Keratinocyte (primary cell): ENCODE measurements at places on chromosomes 5 and 9.

- DNase-seq: no peak
These were observed 582.6 kb downstream of the NR2F1-AS1 start for GRCh38 chr5:92998456-92998855.

- no peak for DNase-seq
These were observed 93.1 kb downstream of the NUDT12 start for GRCh38 chr5:103469288-103470040.

DNA sequence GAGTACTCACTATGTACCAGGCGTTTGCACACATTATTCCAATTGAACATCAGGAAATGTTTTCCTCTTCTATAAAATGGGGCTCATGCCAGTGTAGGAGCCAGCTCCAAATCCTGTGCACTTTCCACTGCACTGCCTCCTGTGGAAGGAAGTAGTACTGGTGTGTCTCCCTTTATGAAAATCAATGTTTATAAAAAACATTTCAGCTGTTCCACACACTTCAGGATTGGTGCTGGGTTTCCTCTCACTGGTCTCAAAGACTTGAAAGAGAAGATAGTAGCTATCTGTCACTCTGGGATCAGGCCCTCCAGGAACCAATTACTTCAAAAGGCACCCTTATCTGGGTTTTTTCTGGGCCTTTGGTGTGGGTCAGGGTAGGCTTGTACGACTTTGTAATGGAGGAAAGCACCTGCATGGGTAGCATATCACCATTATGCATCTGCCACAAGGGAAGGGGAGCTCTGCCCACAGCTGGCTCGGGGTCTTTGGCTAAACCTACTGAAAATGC, 32.5 kb downstream of the RAB14 start:
- no peak for DNase-seq

DNA sequence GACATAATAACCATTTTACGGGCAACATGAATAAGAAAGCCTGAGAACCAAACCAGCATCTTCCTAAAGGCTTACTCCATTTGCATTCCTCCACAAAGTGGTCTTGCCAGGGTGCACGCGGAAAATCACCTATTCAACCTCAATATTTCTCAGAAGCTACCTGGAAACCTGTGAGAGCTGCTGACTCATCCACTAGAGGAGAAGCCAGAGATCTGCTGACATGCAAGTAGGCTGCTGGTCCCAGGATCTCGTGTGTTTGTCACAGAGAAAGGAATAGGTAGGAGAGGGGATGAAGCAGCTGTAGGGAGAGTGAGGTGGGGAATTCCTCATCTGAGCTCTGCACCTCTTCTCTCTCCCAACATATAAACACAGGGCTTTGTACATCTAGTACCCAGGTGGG, 138.1 kb downstream of the ADAMTS12 start:
- no peak for DNase-seq

DNA sequence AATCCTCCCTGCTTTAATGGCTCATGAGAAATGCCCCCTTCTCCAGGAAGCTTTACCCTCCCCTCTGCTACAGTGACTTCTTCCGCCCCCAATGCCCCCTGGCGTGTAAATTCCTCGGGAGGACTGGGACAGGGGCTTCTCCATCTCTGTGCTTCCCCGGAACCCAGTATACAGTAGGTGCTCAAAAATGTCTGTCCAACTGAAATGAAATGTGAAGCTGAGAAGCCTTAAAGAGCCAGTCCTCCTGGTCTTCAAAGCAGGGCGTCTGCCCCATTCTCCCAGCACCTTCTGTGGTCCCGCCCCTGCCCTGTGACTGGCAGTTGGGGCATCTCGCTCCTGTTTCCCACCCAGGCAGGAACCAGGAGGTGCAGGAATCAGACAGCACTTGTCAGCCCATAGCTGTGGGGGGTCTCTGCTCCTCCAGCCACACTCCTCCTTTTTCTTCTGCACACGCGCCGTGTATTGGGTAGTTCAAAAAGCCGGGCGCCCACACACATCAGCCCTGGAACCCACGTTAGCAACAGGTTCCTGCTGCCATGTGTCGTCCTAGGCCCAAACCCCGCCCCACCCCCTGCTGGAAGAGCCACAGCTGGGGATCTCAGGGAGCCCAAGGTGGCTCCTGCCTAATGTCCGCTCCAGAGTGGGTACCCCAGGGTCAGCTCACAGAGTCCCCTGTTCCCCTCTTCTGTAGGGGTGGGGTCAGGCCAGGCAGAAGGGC, 16.0 kb downstream of the FIBCD1 start:
- no peak for DNase-seq

DNA sequence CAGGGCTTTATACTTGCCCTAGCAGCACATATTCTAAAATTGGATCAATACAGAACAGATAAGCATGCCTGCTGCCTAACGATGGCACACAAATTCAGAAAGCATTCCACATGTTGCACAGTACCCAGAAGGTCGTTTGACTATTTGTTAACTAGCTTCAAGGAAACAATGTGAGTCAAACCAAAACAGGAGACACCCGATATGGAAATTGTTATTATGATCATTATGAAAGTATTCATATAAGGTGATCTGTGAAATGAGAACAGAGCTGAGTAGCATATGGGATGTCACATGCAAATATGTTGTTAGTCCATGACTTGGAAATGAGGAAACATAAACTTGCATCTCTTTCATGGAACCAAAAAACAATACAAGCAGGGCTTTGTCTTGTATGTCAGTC, 56.3 kb upstream of the BICD2 start:
- no peak for DNase-seq

DNA sequence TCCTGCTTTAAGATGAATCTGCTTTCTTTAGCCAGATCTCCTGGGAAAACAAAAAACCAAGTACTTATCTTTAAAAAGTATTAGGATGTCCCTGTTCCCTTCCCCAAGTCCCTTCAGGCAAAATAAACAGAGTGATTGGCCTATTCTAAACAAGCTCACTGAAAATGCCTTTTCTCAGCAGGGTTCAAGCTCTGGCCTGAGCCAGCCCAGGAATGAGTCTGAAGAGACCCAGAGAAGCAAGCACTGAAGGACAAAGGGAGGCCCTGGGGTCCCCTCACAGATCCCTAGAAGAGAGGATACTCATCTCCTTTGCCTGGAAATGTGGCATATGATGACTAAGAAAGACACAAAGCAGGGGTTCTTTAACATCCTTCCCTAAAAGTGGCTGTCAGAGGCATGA, 66.8 kb upstream of the MAP1B start:
- no peak for DNase-seq

GRCh38 chr9:8456344-8456743, 656.8 kb upstream of the DMAC1 start:
- DNase-seq: no peak

- no peak for DNase-seq
These were observed 700.7 kb downstream of the TAF11L14 start for GRCh38 chr5:18334949-18335348.

GRCh38 chr9:36091026-36091953, 45.2 kb upstream of the GLIPR2 start:
- DNase-seq: no peak

DNA sequence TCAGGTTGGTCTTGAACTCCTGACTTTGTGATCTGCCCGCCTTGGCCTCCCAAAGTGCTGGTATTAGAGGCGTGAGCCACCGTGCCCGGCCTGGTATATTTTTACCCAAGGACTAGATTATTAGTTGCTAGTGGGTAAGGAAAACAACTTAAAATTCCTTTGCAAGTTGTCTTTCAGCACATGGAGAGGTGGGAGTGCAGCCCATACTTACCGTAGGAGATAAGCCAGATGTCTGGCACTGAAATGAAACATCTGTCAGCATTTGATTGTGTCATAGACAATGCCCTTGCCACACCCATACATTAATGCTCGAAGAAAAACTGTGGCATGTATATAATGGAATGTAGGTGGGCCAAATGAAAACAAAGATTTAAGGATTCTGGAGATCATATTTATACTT, 36.6 kb upstream of the ANKH start:
- no peak for DNase-seq

DNA sequence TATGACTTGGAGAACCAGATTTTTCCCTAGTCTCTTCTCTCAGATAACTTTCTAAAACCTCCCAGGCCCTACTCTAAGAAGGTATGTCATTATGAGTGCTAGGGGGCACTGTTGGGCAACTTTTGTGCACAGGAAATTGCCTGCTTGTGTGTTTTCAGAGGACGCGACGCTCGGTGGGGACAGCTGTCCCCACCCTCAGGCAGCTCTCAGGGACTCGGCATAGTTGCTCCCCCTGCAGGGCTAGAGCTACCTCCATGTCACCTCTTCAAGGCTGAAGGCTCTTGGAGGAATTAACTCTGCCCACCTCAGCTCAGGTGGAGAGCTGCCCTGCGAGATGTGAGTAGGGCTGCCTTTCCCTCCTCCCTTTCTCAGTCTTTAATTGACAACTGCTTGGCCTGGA, 10.2 kb upstream of the TIFAB start:
- no peak for DNase-seq

DNA sequence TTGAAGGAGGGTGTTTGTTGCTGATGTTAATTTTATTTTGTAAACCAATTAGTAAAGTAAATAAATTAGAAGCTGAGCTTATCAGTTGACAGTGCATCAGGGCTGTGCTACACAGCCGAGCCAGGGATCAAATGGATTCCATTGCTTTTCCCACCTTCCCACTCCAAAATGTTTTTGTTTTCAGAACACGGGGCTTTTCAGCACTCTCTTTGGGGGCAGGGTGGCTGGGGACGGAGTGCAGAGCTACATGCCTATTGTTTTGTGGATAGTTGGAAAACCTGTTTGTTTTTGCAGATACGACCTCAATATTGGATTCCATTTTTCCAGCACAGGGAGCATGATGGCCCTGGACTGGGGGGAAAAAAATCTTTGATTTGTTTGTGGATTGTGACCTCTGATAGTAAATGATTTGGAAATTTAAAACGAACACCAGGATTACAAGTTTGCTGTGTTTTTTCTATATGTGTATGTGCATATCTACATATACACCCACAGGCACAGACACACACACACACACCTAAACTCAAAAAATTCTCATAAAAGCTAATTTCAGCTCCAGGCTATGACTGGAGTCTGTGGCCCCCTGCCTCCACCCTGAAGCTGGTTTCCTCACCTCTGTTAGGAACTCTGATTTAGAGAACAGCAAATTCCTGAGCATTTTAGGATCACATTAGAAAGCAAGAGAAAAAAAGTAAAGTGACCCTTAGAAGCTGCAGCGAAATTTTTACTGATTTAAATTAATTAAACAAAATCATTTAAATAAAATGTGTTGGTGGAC, 371.7 kb upstream of the IRX2 start:
- DNase-seq: no peak

DNA sequence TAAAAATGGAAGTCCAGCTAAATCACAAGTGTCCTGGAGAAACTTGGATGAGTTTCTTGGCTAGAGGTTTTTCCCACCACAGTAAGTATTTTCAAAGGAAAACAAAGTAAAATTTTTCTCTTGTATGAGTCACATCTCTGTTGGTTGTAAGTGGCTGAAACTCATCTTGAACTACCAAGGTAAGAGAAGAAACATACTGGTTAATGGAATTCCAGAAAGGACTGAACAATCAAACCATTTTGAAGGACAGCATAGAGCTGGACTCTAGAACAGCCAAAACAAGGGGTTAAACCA, 102.8 kb upstream of the CDKN2B start:
- DNase-seq: no peak

GRCh38 chr5:135478938-135479337, 26.8 kb upstream of the TIFAB start:
- no peak for DNase-seq

DNA sequence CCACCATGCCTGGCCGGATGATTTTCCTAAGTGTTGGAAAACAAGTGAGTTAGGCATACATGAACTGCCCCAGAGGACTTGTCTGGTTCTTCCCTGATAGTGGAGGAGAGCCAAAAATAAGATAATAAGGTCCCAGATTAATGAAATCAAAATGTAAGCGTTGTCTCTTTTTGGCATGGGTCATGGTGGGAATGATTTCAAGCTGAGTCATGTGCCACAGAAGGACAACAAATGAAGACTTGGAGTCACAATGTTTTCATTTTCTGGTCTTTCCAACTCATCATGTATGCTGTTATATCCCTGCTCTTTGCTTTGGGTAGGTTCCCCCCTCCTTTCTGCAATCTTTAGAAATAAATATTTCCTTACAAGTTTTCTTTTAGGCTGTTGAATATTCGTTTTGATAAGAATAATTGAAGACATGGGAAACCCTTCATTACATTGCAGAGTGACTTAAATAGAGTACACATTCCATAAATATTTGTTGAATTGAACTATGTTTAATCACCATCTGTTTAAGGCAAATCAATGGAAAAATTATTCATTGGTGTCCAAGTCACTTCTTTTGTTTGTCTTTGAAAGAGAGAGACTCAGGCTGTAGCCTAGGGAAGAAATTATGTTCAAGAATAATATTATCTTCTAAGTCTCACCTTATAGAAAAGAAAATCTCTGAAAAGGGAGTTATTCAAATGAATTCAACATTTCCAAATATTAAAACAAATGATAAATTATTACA, 196.3 kb downstream of the CSNK1G3 start:
- no peak for DNase-seq

- DNase-seq: no peak
These were observed 190.1 kb upstream of the MEF2C start for GRCh38 chr5:89072842-89073672.

- no peak for DNase-seq
These were observed 6.5 kb downstream of the PPP6C start for GRCh38 chr9:125183054-125183453.

DNA sequence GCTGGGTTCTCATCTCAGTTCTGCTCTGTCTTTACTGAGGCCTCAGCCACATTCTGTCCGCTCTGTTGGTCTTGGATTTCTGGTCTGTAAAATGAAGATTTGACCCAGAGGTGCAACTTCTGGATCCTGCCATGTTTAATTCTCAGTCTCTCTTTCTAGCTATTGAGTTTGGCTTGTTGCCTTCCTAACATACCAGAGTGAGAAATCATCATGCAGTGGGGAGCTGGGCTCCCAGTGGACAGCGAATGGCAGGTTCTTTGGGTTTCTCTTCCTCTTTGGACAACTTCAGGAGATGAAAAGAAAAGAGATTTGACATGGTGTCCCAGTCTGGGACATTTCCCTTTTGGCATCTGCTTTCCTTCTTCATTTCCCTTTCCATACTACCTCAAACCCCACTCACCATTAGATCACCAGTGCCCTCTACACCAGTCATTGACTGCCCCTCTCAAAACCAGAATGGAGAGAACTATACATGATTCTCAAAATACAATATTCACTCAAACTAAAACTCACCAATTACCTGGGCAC, 334.7 kb downstream of the ACTL7B start:
- DNase-seq: no peak

- no peak for DNase-seq
These were observed 136.4 kb downstream of the FSTL4 start for GRCh38 chr5:133475986-133476385.

DNA sequence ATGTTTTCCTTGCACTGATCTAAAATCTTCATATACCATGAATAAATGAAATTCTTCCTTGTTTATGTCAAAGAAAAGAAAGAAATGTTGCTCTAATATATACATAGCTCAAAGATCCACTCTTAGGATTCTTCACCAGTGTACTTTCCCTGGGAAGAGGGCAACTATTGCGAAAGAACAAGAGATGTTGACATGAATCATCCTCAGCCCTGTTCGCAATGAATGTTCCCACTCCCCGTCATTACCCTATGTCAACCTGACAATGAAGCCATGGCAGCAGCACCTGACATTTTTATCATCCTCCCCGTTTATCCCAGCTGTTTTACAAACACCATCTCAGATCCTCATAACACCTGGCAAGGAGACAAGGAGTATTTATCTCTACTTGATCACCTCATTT, 409.1 kb upstream of the GRIA1 start:
- DNase-seq: peak; percentile 41

GRCh38 chr9:112853882-112854585, 36.6 kb downstream of the SLC46A2 start:
- DNase-seq: no peak

GRCh38 chr9:92934321-92934720, 13.0 kb upstream of the FGD3 start:
- no peak for DNase-seq

- no peak for DNase-seq
These were observed 452.0 kb downstream of the DMRTA1 start for GRCh38 chr9:22898591-22898990.
